ENCODE measurements at places on chromosomes 6 and 20. TPM values are rescaled to one million over a fixed set of nuclear protein-coding genes. Genes with fewer than 3 reads are reported as not detected.

Gene KHDC1
- total RNA-seq: 3.0 TPM

Gene HLA-DQB1
- total RNA-seq: not detected

Gene ZBTB12
- total RNA-seq: 3.6 TPM

Gene PPP1R14C
- under 0.01 TPM for total RNA-seq

Gene OR2B6
- not detected for total RNA-seq

Gene HCRTR2
- not detected for total RNA-seq

Gene GGTLC1
- total RNA-seq: not detected

Gene IL20RA
- total RNA-seq: not detected

Gene AIF1
- total RNA-seq: not detected

All from smooth muscle cell of the umbilical artery (primary cell).